Central memory CD4-positive, alpha-beta T cell (primary cell): ENCODE measurements at places on chromosomes 3 and 15.

DNA sequence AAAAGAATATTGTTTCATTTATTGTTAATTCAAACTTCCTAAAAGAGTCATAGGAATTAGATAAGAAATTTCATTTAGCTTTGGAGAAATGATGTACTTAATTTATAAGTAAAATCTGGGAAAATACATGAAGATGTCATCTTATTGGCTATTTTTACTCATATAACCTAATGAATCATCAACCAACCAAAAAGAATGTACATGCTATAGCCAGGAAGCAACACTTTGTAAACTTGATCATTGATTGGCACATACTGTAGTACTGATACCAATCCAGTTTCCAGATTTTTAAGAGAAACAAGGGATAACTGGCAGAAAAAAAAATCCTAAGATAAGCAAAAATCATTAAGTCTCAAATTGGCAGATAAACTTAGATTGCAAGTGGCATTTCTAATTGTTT is 207.9 kb upstream of the CDIN1 start:
- no peak for DNase-seq

DNA sequence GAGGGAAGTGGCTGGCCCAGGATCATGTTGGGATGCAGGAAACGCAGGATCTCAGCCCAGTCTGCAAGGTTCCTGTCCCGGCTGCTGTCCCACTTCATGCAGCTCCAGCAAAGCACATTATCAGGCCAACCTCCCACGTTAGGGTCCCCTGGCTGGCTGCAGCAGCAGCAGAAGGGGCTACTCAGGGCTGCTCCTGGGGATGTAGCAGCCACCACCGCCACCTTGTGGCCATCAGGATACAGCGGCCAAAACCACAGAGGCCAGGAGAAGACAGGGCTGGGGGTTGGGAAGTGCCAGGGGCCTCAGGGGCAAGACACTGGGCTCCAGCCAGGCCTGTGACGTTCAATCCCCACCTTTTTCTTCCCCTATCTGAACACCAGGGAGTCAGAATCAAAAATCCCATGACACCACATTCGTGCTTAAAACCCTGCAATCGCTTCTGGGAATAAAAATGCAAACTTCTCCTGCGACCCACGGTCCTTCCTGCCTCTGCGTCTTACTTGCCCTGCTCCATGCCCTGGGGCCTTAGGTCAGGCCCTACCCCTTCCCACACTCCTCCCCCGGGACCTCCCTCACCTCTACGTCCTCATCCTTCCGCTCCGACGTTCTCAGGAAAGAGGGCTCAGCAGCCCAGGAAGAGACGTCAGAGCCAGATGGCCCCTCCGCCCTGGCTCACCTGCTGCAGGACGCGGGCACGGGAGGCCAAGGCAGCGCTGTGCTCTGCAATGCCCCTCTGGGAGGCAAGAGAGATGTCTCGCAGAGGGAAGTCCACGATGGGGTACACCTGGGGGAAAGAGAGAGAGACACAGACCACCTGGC is 21.5 kb downstream of the SSUH2 start:
- no peak for DNase-seq

GRCh38 chr3:122415762-122416654 is at the start of gene WDR5B:
Gene WDR5B, minus strand, starts transcription at chr3:122416062. Its CDS starts 534 bp downstream, at chr3:122415528.
- DNase-seq: peak; percentile 98

DNA sequence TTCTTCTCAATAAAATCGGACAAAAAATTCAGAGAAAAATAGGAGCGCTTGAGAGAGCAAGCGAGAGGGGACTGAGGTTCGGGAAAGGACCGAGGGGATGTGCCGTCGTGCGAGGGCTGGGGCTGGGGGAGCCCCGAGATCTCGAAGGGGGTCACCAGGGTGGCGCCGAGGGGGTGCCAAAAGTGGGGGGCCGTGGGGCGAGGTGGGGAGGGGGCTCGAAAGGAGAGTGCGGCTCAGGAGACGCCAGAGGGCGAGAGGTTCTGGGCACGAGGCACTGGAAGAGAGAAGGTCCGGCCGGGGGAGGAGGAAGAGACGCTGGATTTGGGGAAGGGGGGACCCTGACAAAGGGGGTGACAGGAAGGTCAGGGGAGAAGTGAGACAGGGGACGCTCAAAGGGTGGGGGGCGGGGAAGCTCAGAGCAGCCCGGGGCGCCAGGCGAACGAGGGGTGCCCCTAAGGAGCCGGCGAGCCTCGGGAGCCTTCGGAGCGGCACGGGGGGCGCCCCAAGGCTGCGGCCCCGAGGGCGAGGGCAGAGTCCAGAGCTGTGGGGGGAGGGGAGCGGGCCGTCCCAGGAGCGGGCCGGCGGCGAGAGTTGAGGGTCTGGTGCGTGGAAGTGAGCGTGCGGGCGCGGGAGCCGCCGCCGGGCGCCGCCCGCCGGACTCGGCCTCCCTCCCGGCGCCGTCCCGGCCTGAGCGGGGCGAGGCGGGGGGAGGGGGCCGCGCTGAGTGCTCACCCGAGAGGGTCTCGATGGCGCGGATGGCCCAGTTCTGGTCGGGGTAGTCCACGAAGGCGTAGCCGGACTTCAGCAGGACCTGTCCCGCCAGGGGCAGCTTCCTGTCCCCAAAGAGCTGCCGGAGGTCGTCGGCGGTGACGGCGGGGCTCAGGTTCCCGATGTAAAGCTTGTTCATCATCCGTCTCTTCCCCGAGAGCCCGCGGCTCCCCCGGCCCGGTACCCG is 514 bp downstream of the IGF2BP2 start:
- DNase-seq: no peak

- peak; percentile 34 for DNase-seq
Observed at GRCh38 chr3:45864760-45865519, 21.4 kb upstream of the CCR9 start.

DNA sequence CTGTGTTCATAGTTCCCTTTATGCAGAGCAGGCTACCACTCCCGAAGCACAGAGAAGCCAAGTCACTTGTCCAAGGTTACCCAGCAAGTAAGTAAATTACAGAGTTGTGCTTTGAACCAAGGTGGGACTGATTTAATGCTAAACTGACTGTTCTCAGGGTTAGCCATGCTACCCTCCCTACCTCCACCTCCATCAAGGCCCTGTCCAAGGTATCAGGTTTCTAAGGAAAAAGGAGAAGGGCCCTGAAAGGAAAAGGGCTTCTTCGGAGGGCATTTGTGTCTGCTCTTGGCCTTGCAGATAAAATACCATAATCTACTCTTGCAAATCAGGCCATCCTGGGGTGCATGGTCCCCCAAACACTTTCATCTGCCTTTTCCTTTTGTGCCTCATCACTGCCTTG is 288.1 kb upstream of the LRRFIP2 start:
- DNase-seq: no peak

DNA sequence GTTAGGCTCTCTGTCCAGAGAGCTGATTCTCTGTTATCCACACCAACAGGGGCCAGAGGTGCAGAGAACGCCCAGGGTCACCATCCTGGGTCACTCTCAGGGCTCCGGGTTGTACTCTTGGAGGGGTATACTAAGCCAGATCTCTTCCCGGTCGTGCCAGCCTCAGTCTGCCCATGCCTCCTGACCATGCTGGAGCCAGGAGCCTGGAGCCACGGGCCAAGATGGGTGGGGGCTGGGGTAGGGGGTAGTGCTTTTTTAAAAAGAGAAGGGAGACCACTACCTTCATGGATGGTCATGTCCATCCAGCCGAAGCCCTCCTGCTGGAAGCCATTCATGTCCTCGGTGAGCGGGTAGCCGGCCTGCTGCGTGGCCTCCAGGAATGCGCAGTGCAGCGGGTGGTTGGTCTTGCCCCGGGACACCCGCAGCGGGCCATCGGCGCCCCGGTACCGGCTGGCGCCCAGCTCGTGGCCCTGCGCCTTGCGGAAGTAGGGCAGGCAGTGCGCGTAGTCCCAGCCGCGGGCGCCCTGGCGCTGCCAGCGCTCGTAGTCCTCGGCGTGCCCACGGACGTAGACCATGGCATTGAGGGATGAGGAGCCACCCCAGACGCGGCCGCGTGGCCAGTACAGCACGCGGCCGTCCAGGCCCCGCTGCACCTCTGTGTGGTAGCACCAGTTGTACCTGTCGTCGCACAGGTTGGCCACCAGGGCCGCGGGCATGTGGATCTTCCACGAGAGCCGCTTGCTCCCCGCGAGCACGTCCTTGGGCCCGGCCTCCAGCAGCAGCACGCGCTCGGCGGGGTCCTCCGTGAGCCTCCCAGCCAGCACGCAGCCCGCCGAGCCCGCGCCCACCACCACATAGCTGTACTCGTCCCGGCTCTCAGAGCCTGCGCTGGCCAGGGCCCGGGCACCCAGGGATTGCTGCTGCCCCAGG is 22.9 kb downstream of the CHDH start:
- no peak for DNase-seq

DNA sequence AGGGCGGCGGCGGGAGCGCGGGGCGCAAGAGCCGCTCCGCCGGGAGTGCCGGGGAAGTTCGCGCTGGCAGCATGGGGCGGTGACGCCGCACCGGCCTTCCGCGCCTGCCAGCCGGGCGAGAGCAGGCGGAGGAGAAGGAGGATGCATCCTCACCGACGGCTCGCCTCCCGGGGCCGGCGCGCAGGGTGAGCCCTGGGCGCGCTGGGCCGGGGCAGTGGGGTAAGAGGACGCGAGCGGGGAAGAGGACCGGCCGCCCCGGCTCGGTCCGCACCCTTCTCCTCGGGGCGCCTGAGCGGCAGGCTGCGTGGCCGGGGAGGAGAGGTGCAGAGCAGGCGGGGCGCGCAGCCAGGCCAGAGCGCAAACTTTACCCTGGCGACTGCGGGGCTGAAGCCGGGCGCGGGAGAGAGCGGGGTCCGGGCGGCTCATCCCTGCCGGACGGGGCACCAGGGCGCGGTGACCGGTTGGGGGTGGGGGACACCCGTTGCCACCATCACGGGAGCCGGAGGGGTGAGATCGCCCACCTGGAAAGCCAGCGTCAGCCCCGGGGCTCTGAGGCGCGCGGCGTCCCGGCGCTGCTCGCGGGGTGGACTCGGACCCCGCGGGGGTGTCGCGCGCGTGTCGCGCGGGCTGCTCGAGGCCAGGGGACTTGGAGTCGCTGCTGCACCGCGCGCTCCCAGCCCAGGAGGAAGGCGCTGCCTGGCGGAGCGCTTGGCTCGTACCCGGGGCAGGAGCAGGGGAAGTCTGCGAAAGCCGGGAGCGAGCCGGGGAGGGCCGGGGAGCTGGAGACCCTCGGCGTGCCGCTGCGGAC is 542 bp downstream of the GABRA5 start:
- DNase-seq: no peak

DNA sequence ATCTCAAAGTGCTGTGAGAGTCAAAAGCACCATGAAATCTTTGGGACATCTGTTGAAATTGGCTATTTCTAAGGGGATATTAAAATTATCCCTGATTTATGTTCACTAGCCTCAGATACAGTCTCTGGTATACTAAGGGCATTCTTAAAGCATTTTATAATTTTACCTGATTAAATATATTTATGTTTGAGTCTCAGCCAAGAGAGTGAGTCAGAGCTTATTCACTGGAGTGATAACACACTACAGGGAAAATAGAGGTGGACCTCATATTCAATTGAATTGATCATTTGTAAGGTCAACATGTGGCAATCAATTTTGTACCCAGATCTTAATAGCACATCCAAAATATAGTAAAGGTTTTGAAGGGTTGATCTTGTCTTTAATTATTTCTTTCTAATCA is 733.6 kb downstream of the EPHA3 start:
- DNase-seq: no peak

GRCh38 chr15:101368086-101368780 is 73.2 kb upstream of the SNRPA1 start:
- no peak for DNase-seq
